Esophagus squamous epithelium (tissue), 5 donors: ENCODE measurements at places on chromosomes 13 and 19.

DNA sequence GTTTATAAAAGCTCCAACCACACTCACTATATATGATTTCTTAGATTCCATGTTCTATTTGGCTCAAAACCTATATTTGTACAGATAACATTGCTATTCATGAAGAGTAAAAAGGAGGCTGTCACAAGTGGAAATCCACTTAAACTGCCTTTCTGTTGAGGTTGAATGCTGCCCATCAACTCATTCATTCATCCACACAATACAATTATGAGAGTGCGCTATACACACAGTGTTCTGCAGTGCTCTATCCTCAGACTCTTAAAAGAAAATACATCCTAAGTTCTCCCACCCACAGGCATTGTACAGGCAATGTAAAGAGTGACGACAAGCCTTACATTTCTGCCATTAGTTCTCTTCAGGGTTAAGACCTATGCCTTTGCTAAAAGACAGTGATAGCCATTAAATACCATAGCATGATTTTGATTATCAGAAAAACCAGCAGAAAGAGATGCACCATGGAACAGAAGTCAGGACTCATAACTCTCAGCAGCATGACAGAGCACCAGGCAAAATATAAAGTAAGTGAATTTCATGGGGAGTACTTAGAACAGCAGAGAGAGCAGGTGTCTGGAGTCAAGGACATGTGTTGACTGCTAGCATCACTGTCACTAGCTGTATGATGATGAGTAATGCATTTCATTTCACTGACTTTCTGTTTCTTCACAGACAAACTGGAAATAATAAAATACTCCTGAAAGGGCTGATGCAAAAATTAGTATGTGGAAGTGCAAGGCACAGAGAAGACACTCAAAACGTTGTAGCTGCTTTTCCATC lies 218.0 kb downstream of the RBM26 start:
- no peak for DNase-seq

- no peak for DNase-seq
Measured at GRCh38 chr19:5961969-5962945, 15.7 kb downstream of the RANBP3 start.

GRCh38 chr19:21848706-21849105 lies 12.7 kb upstream of the ZNF43 start:
- no peak for DNase-seq

DNA sequence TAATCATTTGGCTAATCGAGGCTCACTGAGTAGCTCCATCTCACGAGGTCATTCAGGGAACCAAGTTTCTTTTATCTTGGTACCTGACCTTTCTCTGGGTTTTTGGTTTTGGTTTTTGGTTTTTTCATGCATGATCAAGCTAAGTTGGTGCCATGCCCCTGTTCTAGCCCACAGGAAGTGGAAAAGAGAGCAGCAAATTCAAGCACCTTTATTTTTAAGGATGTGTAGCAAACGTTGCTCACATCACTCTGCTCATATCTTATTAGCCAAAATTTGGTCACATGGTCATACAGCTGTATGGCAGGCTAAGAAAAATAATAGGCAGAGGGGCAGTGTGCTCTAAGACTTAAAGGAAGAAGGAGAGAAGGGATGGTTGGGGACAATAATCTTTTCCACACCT lies 593.5 kb downstream of the DIAPH3 start:
- DNase-seq, result no peak

DNA sequence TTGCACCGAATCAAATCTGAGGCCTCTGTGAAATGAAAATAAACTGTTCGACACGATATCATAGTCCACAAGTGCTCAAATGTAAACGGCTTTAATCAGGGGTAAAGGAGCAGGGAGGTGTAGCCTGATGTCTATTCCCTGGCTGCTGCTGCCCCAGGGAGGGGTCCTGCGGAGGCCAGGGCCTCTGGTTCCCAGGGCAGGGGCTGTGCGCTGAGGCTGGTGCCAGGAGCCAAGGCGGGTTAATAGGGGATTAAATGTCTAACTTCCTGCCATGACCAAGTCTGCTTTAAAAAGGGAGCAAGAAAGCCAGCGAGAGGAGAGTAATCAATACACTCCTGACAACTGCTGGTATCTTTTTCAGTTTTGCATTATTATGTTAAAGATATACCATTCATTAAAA lies 59.4 kb downstream of the ZNF536 start:
- DNase-seq, result no peak

DNA sequence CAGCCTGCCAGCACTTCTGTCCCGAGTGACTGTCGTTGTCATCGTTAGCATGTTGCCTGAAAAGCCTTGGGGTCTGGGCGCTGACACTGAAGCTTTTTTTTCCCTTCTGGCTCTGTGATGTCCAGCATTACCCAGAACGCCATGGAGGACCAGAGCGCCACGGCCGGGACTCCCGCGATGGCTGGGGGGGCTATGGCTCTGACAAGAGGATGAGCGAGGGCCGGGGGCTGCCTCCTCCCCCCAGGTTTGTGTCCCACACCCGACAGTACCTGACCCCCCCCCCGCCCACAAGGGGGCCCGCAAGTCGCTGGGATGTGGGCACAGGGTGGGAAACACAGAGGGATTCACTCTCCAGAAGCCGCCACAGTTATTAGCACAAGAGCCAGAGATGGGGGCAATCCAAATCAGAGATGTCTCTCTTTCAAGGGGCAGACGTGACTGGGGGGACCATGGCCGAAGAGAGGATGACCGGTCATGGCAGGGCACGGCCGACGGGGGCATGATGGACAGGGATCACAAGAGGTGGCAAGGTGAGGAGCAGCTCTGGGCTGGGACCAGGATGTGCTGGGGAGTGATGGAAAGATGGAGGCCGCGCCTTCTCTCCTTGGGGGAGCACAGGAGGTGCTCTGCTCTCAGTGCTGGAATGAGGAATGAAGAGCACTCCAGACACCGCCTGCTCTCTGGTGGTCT lies 13.2 kb downstream of the MICOS13 start:
- DNase-seq, result no peak

- no peak for DNase-seq
Measured at GRCh38 chr13:61908906-61909615, 493.4 kb upstream of the PCDH20 start.
